Kidney epithelial cell (primary cell): ENCODE measurements at places on chromosomes 3 and 15. TPM values are rescaled to one million over a fixed set of nuclear protein-coding genes. Genes with fewer than 3 reads are reported as not detected.

GRCh38 chr3:156131241-156131640, 10.9 kb downstream of the KCNAB1 start:
- no peak for DNase-seq

- DNase-seq: no peak
Measured at GRCh38 chr3:53174346-53175250, 13.6 kb downstream of the PRKCD start.

GRCh38 chr3:77571971-77572715, 532.2 kb downstream of the ROBO2 start:
- no peak for DNase-seq

DNA sequence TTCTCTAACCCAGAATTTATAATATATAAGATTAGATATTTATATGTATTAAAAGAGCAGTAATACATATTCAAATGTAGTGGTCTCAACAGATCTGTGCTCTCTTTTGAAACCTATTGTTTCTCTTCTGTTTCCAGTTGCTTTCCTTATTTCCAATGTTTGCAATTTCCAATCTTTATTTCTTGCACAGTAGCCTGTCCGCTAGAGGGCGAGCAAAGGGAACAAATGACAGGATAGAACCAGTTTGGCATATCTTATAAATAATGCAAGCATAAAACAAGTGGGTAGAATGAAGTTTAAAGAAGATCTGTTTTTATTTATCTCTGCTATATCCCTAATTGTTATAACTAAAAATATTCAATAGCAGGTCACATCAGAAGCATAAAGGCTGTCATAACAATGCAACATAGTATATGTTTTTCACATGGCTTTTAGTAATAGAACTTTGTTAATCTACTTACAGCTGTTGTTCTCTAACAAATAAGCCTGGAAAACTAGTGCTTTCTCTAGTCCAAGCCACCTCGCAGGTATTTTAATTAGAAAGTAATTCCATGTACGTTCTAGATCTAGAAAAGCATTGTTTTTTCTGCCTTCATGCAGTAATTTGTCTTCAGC, 15.1 kb upstream of the TCAIM start:
- DNase-seq: peak; percentile 23

DNA sequence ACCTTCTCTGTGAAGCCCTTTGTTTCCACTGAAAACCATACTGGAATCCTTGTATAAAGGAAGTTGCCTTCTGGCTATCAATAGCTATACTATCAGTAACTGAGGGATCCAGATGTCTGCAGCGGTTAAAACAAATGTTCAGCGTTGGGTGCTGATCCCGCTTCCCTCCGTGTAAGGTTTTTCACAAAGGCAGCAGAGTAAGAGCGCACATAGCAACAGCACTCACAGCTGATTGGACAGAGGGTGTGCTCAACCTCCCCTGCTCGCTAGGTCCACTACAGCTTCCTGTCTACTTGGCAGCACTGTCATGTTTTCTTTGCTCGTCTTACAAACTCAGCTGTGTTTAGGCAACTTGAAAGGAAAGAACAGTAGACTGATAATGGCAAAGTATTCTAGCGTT, 27.3 kb downstream of the ATOSA start:
- DNase-seq: peak; percentile 82

DNA sequence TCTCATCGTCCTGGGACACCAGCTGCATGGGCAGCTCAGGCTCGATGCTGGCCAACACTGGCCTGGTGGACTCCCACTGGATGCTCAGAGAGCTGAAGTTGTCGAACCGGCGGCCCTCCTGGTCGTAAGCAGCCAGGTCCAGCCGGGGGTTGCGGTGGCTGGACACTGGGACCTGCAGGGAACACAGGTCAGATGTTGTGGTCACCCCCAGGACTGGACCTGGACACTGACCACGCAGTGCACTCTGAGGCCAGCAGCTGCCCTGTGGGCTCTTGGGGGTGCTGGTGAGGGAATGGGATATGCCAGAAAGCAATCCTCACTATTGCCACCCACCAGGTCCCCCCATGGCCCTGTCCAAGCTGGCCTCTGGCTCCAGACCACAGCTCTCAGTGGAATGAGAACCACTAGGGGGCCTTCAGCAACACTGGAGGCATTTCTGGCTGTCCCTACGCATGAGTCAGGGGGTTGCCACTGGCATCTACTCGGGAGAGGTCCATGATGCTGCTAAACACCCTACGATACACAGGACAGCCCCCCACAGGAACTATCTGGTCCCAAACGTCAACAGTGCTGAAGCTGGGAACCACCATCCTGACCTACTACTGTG, 66.1 kb downstream of the NUP210 start:
- no peak for DNase-seq

DNA sequence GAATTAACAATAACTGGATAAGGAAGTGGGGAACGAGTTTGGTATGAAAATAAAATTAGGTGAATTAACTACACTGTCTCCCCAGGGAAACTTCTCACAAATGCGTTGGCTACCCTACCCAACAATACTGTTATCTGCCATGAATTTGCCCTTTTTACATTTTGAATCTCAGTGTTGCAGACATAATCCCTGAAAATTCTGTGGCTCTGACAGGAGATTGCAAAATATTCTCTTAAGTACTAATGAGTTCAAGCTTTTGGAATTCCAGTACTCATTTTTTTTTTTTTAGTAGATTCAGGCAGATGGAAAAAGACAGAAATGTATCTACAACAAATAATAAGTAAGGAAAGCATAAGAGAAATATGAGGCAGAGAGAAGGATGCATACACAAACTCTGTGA, 332.6 kb downstream of the LSAMP start:
- no peak for DNase-seq

GRCh38 chr15:23472033-23472432, 25.0 kb upstream of the GOLGA6L2 start:
- no peak for DNase-seq

DNA sequence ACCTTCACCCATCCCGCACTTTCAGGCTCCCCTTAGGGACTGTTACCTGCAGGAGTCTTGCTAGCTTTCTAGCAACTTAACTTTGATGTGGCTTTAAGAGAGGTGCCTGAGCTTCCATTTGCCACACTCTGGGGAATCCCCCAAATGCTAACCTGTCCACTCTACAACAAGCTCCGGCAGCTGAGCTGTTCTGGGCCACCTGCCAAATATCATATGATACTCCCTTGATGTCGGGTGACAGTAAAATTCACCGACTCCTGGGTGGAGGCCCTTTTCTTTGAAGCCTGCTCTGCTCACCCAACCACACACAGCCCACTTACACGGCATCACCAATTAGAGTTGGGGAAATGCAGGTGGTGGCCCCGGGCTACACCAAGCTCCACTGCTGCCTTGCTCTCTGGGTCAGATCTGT, 38.0 kb upstream of the XCR1 start:
- DNase-seq: peak; percentile 9

DNA sequence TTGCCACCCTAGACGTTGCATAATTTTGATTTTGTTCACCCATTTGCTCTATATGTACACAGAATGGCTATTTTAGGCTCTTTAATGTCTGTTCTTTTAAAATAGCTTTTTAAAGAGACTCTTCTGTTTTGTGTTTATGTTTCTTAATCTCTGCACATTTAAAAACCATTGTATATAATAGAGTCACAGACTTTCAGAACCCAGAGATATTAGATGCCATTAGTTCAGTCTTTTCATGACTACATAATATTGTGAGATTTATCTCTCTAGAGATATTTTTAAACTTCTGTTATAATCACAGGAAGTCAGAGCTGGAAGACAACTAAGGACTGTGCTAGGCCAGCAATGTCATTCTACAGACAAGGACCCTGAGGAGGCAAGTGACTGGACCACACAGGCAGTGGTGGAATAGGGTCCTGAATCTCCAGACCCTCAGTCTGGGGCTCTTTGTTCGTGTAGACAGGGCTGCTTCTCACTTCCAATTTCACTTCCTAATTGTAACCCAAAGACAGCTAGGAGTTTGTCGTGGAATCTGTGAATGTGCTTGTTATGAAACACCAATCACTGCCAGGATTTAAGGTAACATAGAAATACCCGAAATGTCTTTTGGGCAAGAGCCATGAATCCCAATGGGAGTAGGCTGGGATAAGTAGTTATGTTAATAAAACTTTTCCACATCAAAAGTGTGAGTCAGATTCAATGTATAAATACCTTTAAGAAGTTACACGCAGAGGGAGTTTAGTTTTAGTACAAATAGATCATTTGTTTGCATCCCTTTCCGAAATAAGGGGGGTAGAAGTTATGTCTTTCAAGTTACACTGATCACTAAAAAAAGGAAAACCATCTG, 165.2 kb upstream of the ROPN1 start:
- DNase-seq: no peak

- DNase-seq: peak; percentile 69
Measured at GRCh38 chr15:48695088-48695826, 49.7 kb upstream of the FBN1 start.

DNA sequence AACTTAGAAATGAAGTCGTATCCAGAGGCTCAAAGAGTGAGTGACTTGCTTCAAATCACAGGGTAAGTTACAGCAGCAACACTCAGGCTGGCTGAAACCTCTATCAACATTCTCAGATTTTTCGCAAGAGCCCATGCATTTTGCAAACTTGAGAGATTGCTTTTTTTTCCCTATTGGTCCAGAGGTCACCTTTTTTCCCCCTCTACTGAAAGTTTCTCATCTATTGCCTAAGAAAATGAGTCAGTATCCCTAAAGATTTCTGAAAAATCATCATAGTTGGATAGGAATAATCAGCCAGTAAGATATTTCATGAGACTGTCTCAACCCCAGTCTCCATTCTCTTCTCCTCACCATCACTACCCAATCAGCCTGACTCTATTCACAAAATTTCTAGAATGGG, 410.6 kb downstream of the FOXP1 start:
- no peak for DNase-seq

GRCh38 chr3:7696320-7696719, 805.3 kb upstream of the LMCD1 start:
- no peak for DNase-seq

DNA sequence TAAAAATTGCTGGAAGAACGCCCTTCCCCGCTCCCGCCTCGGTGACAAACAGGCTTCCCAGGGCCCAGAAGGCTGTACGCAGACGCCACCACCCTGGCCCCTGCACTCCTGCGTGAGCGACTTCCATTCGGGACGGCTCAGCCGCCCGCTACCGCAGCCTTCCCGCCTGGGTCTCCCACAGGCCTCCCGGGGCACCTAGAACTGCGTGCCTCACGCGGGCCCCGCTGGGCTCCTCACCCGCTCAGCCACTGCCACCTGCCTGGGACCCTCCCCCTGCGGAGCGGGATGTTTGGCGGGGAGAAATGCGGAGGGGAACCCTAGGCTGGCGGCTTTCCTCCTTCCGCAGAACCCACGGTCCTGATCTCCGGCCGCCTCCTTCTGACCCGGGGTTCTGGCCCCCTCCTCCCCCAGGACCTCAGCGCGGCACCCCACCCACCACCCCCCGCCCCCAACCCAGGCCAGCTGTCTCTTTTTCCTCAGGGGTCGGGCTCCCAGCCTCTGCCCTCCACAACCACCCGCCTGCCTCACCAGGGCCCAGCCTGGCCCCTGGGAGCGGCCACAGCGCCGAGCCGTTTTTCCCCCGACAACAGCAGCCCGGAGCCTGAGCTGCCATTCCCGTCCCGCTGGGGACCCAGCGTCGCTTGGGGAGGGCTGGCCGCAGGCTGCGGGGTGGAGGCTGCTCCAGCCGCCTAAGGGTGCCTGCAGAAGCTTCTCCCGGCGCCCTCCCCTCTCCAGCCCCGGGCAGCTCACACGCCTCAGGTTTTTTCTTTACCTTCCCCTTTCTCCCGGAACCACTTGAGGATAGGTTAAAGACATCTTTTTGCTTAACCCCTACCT, 27.6 kb upstream of the RAB7A start:
- DNase-seq: no peak

- DNase-seq: no peak
Measured at GRCh38 chr15:46127361-46127874, 492.6 kb downstream of the SQOR start.

DNA sequence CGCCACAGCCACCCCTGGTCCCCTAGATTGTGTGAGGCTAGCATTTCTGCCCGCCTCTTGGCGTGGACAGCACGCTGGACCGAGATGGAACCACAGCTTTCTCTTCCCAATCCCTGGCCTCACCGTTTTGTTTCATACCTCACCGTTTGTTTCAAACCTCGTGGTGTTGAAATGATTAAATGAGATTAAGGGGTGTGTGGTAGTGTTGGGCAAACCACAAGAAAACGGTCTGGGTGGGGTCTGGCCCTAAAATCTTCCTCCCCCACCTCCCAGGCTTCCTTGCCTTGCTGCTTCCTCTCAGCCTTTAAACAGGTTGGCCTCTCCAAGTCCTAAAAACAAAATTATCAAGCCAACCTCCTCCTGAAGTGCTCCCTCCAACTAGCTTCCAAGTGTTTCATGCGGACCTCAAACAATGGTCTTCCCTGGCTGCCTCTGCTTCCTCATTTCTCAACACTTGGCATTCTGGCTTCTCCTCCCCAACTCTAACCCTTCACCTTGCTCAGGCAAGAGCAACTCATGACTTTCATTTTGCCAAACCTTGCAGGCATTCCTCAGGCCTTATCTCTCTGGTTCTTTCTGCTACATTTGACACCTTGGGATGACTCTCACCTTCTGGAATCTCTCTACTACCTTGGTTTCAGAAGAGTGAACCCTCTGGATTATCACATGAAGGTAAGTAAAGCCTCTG, 1.4 kb upstream of the ATP13A3 start:
- DNase-seq: no peak

The GOLGA6B gene
- total RNA-seq: not detected in 2 replicates

The SCN11A gene
- 0.04 and 0.27 TPM in 2 replicates for total RNA-seq

The CIDEC gene
- not detected in 2 replicates for total RNA-seq

The CACNA2D3 gene
- total RNA-seq: 0.17 and 0.55 TPM in 2 replicates

The IQCF5 gene
- total RNA-seq: not detected in 2 replicates

The CAPN3 gene
- 0.89 and 3.7 TPM in 2 replicates for total RNA-seq

The OR4M2 gene
- total RNA-seq: not detected in 2 replicates

The SLC33A1 gene
- 53.6 and 58.1 TPM in 2 replicates for total RNA-seq
